Osteocyte (in vitro differentiated cells): ENCODE measurements at places on chromosomes 12 and 14.

DNA sequence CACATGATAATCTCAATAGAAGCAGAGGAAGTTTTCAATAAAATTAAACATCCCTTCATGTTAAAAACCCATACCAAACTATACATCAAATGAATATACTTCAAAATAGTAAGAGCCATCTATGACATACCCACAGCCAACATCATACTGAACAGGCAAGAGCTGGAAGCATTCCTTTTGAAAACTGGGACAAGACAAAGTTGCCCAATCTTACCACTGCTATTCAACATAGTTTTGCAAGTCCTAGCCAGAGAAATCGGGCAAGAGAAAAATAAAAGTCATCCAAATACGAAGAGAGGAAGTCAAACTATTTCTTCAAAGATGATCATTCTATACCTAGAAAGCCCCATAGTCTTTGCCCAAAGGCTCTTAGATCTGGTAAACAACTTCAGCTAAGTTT, 454.7 kb upstream of the PRICKLE1 start:
- H3K4me1 ChIP-seq = no peaks in the 10 kb centered on the region
- DNase-seq = no peak
- H3K27ac ChIP-seq = no peak overlapping the region
- no peaks in the 10 kb centered on the region for H3K36me3 ChIP-seq
- no peak overlapping the region for H3K4me3 ChIP-seq
- H3K27me3 ChIP-seq = peaks cover 28% of the 10 kb centered on the region

DNA sequence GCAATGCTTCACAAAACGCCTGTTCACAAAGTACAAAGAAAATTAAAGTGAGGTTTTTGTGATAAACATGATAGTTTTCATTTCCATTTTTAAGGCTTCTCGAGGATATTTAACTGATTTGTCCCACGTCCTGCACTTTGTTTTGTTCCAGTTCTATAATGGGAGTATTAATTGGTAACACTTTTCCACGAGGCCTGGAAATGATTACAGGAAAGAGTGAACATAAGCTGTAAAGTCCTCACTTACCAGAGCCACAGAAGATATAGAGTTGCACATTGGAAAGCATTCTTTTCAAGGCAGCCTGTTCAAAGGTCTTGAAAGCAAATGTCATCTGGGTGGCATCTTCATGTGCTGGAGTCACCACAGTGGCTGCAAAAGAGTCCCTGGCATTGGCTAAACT, 1236.6 kb downstream of the BCL11B start:
- H3K36me3 ChIP-seq = no peaks in the 10 kb centered on the region
- no peak overlapping the region for H3K4me3 ChIP-seq
- no peaks in the 10 kb centered on the region for H3K4me1 ChIP-seq
- no peak for DNase-seq
- H3K27ac ChIP-seq = no peak overlapping the region
- no peaks in the 10 kb centered on the region for H3K27me3 ChIP-seq

DNA sequence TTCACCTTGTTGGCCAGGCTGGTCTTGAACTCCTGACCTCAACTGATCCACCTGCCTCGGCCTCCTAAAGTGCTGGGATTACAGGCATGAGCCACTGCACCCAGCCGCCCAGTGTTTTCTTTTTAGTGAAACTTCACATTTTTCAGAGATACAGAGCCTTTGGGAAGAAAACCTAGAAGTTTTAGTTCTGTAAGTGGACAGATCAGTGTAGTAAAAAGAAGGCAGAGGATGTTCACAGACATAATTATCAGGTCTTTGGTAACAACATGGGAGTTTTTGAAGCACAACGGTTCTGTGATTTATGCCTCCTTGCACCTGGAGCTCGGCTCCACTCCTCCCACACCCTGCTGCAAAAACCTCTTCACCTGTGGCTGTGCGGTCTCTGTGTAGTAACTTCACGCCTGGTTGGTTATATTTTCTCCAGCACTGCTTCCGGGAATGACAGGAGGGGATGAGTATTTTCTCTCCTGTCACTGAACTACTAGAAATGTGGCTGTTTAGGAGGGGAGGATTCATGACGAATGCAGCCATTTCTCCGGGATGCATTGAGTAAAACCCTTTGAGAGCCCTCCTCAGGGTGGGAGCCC, 67.0 kb downstream of the ARF6 start:
- DNase-seq = no peak
- H3K27ac ChIP-seq = no peak overlapping the region
- H3K36me3 ChIP-seq = no peaks in the 10 kb centered on the region
- H3K27me3 ChIP-seq = no peaks in the 10 kb centered on the region
- H3K4me3 ChIP-seq = no peak overlapping the region
- peaks cover 10% of the 10 kb centered on the region for H3K4me1 ChIP-seq

- DNase-seq = peak; percentile 27
- H3K4me1 ChIP-seq = peaks cover 7% of the 10 kb centered on the region
- H3K27ac ChIP-seq = no peak overlapping the region
- H3K4me3 ChIP-seq = no peak overlapping the region
Measured at GRCh38 chr12:3752096-3752709, 706 bp downstream of the CRACR2A start.

DNA sequence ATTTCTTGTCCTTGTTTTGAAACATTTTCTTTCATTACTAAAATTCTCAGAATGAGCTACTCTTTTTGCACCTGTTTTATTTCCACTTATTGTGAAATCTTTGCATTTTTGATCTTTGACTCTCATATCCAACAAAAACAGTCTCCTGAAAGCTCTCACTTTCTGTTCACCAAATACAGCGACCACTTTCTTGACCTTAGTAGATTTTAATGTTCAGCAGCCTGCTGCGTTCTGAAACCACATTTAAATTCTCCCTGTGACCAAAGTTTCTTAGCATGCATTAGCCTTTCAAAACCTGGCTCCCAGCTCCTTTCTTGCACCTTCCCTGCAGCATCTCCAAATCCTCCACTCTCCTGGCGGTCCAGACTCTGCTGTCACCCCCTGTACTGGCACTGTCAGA, 404.4 kb upstream of the PDE3A start:
- no peak for DNase-seq
- H3K27ac ChIP-seq = no peak overlapping the region
- no peaks in the 10 kb centered on the region for H3K27me3 ChIP-seq
- peaks cover 33% of the 10 kb centered on the region for H3K4me1 ChIP-seq
- H3K4me3 ChIP-seq = no peak overlapping the region

DNA sequence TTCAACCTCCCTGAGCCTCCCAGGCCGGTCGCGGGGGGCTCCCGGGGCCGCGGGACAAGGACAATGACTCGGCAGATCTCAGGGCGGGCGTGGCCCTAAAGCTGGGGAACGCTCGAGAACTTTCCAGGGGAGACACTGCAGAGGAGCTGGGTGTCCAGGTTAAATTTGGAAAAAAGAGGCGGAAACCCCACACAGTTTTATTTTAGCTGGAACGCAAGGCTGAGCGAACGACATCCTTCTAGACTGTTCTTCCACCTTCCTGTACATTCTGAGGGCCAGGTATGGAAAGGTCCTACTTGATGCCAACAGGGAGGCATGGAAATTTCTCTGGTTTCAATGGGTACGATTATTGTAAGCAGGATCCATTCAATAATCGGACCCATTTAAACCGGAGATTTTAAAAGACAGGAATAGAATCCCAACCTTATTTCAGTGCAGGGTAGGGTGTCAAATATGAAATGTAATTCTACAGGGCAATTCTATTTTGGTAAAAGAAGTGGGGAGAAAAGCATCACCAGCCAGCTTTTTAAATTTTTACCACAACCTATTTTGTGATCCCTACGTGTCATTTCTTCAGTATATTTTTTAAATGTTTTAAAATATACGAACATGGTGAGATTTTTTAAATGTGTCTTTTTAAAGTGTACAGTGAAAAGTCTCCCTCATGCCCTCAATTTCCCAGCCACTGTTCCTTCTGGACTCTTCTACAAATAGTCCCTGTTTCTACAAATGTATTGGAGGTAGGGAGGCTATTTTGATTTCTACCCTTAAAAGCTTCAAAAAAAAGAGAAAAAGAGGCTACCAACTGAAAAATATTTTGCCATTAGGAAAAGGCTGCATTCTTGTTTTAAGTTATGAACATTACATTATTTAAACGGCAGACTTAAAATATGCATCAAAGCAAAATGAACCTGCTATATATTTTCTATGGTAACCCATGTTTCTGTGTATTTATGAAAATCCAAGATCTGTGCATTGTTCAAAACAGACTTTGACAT, 1.1 kb upstream of the UBC start:
- peaks cover 77% of the 10 kb centered on the region for H3K4me1 ChIP-seq
- no peak for DNase-seq
- H3K27me3 ChIP-seq = no peaks in the 10 kb centered on the region
- peak overlapping the region; percentile 100 for H3K4me3 ChIP-seq

DNA sequence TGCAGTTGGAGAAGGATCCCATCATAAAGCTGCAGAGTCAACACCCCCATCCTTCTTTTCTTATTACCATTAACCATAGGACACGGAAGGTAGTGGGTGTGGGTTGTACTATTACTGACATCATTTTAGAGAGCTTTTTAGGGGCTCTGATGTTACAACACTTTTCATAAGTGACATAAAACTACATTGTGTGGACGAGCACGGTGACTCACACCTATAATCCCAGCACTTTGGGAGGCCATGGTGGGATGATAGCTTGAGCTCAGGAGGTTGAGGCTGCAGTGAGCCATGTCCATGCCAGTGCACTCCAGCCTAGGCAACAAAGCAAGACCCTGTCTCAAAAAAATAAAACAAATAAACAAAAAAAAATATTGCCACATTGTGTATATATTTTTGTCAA, 167.1 kb downstream of the DUSP6 start:
- no peak overlapping the region for H3K4me3 ChIP-seq
- H3K27ac ChIP-seq = no peak overlapping the region
- no peak for DNase-seq
- H3K4me1 ChIP-seq = peaks cover 12% of the 10 kb centered on the region

DNA sequence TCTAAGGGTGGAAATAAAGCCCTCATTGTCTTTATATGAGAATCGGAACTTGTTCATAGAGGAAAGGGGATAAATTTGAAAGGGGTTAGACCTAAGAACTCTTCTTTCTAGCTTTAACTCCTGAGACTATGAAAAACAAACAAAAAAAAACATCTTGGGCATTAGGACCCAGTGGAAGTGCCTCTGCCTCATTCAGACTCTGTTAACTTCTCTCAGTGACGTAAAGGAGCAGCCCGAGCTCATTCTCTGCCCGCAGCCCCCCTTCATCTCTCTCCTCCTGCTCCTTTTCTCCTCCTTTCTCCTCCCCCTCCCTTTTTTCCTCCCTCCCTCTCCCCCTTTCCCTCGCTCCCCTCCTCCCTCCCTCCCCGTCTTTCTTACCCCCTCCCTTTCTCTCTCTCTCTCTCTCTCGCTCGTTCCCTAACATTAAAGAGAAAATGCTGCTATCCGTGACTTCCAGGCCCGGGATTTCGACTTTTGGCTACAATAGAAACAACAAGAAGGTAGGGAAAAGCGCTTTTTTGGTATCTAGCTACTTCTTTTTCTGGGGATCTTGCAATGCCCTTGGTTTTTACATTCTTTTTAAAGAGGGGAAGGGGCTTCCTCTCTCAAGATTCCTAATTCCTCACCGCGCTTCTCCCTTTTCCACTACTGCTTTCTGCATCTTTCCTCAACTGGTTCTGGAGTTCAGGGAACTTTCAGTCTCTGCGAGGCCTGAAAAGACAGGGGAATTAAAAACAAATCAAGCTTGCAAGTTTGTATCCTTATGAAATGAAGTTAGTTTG, at the start of gene RBMS2:
RBMS2 (plus strand) TSS at position 231 of the 782 bp plus-strand sequence; CDS start at position 435, 204 bp downstream.
- peaks cover 61% of the 10 kb centered on the region for H3K4me1 ChIP-seq
- H3K27ac ChIP-seq = peak within 1 kb of the TSS; percentile 89

DNA sequence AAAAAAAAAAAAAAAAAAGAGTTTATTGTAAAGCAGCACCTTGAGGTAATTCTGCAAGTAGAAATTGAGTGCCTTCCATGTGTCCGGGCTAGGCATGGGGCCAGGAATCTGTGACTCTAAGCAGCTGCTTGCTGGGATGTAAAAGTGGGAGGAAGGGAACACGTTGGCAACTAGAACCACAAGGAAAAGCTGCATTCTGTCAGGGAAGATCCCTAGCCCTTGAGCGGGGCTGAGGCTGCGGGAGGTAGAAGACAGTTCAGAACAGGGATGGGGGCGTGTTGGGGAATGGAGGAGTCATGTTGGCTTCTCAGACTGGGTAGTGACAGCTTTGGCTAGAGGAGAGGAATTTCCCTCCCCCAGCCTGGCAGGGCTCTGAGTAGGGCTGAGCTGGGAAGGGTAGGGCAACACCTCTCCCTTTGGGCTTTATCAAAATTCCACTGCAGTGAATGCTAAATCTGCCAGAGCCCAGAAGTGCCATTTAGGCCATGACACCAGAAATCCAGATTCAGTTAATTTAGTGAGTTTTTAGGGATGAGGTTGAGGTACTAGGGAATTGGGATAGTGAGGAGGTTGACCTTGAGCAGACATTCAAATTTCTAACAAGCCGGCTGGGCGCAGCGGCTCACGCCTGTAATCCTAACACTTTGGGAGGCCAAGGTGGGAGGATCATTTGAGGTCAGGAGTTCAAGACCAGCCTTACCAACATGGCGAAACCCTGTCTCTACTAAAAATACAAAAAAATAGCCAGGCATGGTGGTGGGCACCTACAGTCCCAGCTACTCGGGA, 3.4 kb upstream of the TRAFD1 start:
- no peak overlapping the region for H3K4me3 ChIP-seq
- H3K27ac ChIP-seq = peak overlapping the region; percentile 66
- no peaks in the 10 kb centered on the region for H3K36me3 ChIP-seq
- H3K4me1 ChIP-seq = peaks cover 31% of the 10 kb centered on the region

DNA sequence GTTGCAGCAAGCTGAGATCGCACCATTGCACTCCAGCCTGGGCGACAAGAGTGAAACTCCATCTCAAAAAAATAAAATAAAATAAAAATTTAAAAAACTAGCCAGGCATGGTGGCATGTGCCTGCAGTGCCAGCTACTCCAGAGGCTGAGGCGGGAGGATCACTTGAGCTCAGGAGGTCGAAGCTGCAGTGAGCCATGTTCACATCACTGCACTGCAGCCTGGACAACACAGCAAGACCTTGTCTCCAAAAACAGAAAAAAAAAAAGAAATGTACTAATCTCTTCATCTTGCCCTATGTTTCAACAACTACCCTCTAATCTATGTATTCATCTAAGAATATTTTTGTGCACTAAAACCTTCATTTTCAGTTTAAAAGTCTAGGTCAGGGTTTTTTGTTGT, 6.5 kb downstream of the NAA25 start:
- H3K36me3 ChIP-seq = peaks cover 16% of the 10 kb centered on the region
- H3K27ac ChIP-seq = no peak overlapping the region
- H3K4me1 ChIP-seq = peaks cover 20% of the 10 kb centered on the region
- no peaks in the 10 kb centered on the region for H3K27me3 ChIP-seq

DNA sequence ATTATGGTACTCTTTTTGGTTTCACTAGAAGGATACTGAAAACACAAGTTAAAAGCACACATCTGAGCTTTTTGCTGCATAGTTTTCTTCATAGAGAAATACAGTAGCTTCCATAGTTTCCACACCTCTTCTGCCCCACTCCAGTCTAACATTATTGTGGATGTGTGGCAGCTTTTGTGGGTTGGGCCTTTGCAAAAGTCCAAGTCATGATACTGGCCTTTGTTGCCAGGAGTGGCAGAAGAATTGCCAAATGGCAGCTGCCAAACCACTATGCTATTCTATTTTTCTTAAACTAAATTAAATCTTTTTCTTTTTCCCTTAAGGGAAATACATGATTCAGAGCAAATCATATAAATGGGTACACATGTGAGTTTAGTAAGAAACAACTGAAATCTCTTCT, 114.8 kb downstream of the PLEKHA5 start:
- H3K27me3 ChIP-seq = no peaks in the 10 kb centered on the region
- peak overlapping the region; percentile 38 for H3K27ac ChIP-seq
- H3K36me3 ChIP-seq = no peaks in the 10 kb centered on the region
